Stimulated activated CD8-positive, alpha-beta memory T cell treated with anti-CD3 and anti-CD28 coated beads, Interleukin-12 subunit alpha, Interleukin-12 subunit beta, amount 100 ng/mL, for 4 hours (primary cell): ENCODE measurements at places on chromosomes 12 and 14.

- DNase-seq: peak; percentile 28
Observed at GRCh38 chr14:106564058-106564643, 1037.8 kb downstream of the TMEM121 start.

DNA sequence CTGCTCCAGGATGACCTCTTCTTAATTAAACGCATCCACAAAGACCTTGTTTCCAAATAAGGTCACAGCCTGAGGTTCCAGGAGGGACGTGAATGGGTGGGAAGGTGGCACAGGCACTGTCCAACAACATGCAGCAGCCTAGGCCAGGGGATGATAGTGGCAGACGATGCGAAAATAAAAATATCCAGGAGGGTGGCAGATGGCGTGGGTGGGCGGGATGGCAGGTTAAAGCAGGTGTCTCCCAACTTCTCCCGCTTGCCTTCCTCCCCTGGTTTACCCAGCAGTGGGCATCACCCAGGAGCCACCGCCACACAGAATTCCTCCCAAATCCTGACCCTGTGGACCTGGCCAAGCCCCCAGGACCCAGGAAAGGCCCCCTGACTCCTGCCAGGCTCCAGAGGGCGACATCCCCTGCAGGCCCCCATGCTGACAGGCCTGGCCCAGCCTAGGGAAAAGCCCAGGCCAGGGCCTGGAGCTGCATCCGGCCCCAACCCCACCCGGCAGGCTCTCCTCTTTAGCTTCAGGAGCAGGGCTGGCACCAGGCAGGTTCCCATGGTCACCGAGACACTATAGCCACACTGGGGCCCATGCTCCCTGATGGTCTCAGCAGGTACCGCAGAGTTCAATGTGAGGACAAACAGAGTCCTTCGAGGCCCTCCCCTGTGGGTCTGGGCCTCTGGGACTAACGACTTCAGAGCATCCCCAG is 9.7 kb downstream of the NCOR2 start:
- DNase-seq: no peak

- DNase-seq: no peak
Observed at GRCh38 chr14:54651649-54652048, 84.7 kb downstream of the SAMD4A start.

GRCh38 chr12:124531281-124531745 is 36.1 kb downstream of the NCOR2 start:
- DNase-seq: no peak

- DNase-seq: no peak
Observed at GRCh38 chr12:52871291-52872039, 22.7 kb upstream of the KRT78 start.

GRCh38 chr12:10563966-10564365 is 49.4 kb downstream of the MAGOHB start:
- no peak for DNase-seq

GRCh38 chr14:24377657-24378056 is 9.7 kb downstream of the NFATC4 start:
- no peak for DNase-seq

DNA sequence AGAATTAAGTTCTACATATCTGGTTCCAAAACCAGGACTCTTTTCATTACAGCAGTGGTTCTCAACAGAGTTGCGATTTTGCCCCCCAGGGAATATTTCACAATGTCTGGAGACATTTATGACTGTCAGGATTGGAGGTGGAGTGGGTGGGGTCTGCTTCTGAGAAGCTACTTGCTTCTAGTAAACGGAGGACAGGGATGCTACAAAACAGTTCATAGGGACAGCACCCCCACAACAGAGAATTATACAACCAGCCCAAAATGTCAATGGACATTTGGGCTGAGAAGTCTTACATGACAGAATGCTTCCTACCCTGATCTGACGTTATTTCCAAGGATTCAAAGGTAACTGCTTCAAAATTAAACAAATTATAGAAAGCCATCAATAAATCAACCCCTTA is 739 bp upstream of the SPATA7 start:
- no peak for DNase-seq

- DNase-seq: no peak
Observed at GRCh38 chr14:72906879-72907278, 13.0 kb upstream of the DPF3 start.

DNA sequence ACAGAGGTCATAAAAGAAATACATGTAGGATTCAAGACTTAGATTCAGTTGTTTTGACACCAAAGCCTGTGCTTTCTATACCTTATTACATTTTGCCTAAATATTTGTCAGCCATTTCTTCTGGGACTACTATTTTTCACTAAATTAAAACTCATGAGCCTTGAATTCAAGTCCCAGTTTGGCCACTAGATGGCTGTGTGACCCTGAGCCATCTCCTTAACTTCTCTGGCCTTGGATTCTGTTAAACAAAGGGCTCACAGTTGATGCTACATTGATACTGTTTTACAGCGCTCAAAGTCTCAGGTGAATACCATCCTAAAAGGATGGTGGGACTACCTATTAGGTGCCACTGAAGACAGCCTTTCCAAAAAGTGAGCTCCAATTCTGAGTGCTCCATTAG is 39.6 kb upstream of the CCDC198 start:
- DNase-seq: no peak

GRCh38 chr12:3538466-3539030 is 47.5 kb downstream of the PRMT8 start:
- no peak for DNase-seq

DNA sequence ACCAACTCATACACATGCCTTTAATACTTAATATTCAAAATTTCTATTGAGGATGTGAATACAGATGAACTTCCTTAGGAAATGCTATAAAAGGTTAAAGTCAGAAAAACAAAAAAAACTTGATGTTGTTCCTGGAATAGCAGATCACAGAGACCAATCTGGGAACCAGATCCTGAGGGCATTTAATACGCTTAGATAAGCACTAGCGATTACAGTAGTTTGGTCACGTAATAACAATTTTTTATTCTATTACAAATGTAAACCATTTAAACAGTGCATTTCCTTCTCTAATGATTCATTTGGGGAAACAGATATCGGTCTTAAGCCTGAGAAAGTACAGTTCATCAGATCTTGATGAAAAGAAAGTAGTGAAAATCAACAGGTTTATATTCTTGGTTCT is 30.8 kb upstream of the ABCC9 start:
- DNase-seq: no peak

- DNase-seq: no peak
Observed at GRCh38 chr14:96143906-96144305, 60.7 kb upstream of the BDKRB2 start.

DNA sequence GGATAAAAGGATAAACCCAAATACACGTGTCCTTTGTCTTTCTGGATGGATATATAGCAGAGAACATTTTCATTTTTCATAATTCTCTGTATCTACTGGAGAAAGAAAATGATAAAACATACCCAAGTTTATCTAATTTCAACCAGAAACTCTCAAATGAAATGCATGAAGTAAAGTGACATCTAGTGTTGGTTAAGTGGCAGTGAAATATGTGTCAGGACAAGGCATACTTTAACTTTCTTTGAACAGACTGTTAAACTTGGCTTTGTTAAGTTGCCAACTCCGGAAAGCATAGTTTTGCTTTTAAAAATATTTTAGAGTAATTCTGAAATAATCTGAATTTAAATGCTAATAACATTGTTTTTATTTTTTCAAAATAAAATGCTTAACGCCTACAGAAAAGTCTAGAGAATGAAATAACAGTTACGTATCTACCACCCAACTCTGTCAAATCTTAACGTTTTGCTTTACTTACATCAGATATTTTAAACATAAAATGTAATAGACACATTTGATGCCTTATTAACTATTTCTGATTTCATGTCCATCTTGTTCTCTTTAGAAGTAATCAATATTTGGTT is 25.2 kb upstream of the NTN4 start:
- DNase-seq: no peak

DNA sequence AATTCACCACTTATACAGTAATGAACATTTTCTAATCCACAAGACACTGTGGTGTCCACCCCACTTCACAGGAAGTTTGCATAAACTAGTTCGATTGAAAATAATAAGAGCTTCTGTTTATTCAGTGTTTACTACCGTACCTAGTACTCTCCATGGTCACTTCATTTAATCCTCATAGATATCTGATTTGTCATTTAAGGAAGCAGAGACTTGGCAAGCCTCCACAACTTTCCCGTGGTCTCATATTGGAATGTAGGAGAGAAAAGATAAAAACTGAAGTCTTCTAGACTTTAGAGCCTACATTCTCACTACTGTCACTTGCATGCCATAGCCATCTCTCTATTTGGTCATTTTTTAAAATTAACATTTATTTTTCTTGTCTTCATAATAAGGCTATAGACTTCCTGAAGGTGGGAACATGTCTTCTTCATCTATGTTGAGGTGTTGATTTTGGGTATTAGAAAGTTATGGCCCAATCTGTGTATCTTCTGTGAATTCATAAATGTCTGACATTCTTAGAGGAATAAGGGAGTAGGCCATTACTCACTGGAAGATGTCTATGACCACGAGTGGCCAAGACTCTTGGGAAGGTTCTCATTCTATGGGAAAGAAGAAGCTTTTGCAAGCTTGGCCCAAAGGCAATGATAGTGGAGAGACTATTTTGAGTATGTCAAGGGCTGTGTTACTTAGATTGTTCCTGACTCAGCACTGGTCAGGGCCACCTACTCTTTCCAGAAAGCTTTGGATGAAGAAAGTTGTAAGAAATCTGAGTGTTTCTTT is 423.7 kb downstream of the LRIG3 start:
- DNase-seq: no peak

GRCh38 chr12:42873401-42873800 is 283.9 kb upstream of the PRICKLE1 start:
- DNase-seq: no peak

DNA sequence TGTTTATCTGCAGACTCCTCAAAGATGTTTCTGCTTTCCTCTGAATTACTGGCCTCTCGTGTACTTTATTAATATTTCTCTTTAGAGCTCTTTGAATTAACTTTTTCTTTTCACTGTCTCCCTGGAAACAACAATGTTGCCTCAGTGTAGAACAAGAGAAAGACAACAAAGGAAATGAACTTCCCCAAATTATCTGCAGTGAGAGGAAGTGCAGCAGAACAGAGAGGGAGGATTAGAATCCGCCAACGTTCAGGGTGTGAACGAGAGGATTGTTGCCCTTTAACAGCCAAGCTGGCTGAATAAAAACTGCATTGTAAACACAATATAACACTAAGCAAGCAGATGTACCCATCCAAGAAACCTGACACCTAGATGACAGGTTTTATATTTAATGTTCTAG is 375.9 kb downstream of the GALC start:
- no peak for DNase-seq

GRCh38 chr12:96091833-96092232 is 56.4 kb upstream of the LTA4H start:
- DNase-seq: no peak

DNA sequence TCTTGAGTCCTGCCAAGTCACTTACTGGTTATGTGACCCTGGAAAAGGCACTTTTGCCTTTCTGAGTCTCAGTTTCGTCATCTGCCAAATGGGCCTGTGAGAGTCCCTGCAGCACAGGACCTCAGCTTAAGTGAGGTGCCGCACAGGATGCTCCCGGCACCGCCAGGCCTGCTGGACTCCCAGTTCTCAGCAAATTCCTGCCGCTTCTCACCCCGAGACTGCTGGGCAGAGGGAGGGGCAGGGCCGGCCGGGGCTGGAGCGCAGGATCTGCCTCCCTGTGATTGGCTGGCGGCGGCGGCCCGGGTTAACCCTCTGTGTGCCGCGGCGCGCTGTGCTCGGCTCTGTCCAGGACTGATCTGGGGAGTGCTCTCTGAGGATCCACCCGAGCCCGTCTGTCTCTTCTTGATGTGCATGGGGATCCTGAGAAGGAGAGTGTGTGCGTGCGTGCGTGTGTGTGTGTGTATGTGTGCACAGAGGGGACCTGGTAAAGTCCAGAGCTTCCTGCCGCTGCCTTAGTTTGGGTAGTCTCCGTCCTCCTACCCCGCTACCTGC is 8.6 kb downstream of the SETD1B start:
- no peak for DNase-seq

DNA sequence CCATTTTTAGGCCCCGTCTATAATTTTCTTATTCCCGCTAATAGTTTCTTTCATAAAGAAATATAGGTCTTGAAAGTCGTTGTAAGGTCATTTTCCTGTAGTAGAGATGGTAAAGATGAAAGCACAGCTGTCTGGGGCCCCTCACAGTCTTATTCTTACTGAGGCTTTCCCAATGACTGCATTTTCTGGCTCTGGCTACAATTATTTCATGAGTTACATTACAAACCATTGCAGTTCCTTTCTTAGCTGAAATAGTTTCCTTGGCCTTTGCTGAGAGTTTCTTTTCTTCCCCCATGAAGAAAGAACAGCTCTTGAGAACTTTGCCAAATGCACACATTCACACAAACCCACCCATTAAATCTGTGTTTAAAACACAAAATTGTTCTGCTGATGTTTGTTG is 113.0 kb downstream of the DYRK2 start:
- DNase-seq: no peak

DNA sequence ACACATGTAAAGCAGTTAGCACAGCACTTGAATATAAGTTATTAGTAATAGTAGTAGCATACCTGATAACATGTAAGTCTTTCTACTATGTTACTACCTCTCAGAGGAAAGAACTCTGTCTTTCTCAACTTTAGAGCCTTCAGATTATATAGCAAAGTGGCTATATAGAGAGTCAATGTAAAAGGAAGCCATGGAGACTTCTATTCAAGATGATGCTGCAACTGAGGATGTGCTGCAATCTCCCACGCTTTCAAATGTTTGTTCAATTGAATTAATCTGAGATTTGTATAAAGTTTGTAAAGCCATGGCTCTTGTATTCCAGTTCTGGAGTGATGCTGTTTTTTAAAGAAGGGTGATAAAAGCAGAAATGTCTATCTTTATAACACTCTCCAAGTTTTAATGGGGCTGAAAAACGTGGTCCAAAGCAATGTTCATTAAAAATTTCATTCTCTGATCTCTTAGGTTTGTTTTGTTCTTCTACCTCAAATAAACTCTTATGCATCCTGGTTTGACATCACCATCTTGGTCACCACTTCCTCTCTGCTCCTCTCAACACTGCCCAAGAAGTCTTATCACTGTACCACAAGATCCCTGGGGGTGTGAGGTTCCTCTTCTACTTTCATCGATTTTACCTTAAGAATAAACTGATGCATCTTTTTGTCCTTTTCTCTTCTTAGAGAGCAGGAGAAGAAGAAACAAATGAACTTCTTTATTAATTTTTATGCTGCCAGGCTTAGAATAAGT is 40.6 kb downstream of the C12orf42 start:
- no peak for DNase-seq

- no peak for DNase-seq
Observed at GRCh38 chr12:6307529-6307928, 3.0 kb upstream of the PLEKHG6 start.

GRCh38 chr14:70027785-70028428 is 148.7 kb downstream of the SMOC1 start:
- DNase-seq: peak; percentile 11

- DNase-seq: no peak
Observed at GRCh38 chr14:106547735-106548434, 1021.5 kb downstream of the TMEM121 start.

GRCh38 chr14:59882957-59883356 is 12.4 kb upstream of the RTN1 start:
- no peak for DNase-seq

DNA sequence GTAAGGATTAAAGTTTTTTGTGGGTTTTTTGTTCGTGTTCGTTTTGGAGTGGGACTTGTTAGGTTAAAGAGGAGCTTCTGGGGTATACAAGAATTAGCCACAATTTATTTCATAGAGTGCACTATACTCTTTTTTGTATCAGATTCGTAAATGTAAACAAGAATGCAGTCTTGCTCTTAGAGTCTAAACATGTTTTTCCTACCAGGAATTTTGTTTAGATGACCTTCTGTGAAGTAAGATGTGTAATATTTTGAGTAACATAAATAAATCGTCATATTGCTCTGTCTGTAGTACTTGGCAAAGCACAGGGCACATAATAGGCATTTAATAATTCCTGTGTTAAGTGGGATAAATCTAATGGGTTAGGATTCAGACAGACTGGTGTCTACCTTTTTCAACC is 9.6 kb downstream of the CNOT2 start:
- DNase-seq: no peak
